Stromal cell of bone marrow (primary cell): ENCODE measurements at places on chromosomes 1 and 21.

DNA sequence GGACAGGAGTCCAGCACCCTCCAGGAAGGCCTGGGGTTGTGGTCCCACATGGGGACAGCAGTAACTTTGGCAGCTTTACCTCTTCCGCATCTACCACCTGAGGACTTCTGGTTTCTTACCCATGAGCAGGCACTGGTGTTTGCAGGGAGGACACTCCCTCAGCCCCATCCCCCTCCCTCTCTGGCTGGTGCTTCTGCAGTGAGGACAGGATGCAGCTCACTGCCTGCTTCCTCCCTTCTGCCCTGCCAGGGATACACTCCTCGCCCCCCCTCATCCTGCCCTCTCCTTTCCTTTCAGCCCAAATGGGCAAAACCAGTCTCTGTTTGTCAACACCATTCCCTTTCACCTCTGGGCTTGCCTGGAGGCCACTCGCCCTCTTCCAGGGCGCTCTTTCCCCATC lies 62.4 kb downstream of the KIRREL1 start:
- no peak for DNase-seq

DNA sequence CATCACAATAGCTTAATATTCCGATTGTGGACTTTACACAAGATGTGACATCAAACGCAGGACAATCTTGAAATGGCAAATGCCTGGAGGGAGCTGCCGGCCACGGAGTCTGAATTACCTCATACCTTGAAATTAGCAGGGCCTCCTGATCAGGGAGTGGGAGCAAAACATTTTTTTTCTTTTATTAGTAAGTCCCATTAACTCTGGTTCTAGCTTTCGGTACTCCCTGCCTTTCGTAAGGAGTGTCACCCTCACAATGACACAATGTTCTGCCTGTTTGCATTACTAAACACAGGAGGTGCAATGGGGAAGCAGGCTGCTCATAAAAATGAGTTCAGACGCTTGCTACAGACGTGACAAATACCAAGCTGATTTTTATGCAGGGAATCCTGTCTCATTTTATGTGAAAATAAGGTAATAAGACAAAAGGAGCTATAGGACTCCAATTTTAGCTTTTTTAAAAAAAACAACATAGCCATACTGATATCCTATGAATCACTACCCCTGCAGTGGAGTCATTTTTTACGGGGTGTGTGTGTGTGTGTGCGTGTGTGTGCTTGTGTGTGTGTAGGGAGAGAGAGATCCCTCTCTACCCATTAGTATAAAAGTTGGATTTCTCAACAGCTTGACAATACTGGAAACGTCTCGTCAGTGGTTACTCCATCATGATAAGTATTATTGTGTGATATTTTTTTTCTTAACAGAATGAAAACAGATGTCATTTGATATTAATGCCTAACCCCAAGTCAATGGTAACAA lies 205.1 kb upstream of the RUNX1 start:
- peak; percentile 87 for DNase-seq

GRCh38 chr1:243416495-243416894 lies 160.7 kb downstream of the SDCCAG8 start:
- DNase-seq, result no peak

GRCh38 chr1:75438355-75438754 lies 172.6 kb downstream of the SLC44A5 start:
- DNase-seq, result no peak

DNA sequence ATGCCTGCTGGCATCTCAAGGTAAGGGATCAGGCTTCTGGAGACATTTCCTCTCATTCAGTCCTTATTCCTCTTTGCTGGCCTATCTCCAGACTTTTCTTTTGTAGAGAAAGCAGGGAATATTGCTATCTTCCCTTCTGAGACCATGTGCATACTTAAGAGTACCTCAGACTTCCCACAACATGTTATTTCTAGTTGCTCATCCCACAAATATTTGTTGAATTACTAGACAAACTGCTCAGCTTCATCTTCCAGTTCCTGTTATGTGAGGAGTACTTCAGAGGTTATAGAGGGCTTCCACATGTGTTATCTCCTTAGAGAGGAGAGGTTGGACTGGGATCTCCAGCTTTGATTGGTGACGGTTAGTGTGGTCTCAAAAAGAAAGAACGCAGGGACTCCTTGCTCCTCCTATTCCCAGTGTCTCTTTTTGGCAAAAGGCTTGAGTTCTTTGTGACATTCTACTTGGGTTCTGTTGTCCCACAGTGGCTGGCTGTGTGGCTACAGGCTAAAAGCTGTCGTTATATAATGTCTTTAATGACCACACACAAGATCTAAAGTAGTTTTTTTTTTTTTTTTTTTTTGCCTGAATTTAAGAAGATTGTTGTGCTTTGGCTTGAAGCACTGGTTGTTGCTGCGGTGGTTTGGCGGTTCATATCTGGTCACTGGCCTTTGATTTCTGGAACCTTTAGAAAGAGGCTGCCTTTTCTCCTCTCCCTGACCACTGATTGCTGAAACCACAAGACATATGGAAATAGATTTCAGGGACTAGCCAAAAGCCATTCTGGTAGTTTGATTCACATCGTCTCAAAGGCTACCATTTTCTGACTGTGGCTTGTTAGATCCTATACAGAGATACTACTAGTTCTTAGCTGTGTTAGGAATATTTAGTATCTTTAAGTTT lies 78.7 kb downstream of the FGGY start:
- DNase-seq, result peak; percentile 94

- DNase-seq, result no peak
Measured at GRCh38 chr1:108892356-108893140, 15.8 kb downstream of the GPSM2 start.

GRCh38 chr1:51316113-51316845 lies 14.1 kb downstream of the TTC39A start:
- DNase-seq, result no peak

DNA sequence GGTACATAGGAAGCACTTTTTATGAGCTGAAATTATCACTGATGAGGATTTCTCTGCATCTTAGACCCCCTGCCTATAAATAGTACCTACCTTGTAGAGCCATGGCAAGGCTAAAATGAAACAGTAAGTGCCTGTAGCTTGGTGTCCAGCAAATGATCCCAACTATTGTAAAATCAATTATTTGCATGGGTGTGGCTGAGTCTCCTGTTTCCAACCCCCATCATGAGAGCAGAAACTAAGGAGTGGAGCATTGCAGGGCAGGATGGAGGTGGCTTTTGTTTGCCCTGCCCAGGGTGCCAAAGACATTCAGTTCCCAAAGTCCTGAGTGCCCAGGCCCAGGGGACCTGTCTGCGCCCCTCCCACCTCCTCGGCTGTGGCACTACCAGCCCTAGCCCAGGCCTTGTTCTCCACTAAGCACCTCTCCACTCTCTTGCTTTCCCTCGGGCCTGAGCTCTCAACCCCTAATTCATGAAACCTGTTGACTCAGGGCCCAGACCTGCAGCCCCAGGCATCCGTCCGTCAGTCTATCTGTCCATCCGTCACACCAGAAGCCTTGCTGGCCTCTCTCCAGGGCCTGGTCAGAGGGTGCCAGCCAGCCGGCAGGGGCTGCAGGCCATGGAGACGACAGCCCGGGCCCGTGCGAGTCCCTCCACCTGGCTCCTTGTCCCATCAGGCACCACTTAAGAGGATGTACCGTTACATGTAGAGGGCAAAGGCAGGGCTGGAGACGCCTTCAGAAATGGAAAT lies 39.6 kb downstream of the PAX7 start:
- no peak for DNase-seq

GRCh38 chr1:86061551-86061990 lies 95.0 kb downstream of the COL24A1 start:
- peak; percentile 58 for DNase-seq

GRCh38 chr1:104380003-104380402 lies 630.3 kb downstream of the AMY1C start:
- DNase-seq, result no peak

DNA sequence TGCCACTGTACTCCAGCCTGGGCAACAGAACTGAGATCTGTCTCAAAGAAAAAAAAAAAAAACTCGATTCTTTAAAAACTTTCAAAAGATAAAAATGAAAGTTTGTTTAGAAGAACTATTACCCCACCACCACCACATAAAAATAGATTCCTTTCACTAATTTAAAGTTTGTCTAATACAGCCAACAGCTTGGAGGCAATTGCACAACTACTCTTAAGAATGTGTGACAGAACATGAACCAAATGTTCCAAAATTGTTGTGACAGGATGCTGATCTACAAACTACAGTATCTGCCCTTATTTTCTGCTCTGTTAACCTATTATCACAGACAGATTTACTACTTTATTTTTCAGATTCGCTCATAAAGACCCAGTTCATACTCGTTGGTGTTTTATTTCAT lies 5.5 kb upstream of the TGFBR3 start:
- no peak for DNase-seq

DNA sequence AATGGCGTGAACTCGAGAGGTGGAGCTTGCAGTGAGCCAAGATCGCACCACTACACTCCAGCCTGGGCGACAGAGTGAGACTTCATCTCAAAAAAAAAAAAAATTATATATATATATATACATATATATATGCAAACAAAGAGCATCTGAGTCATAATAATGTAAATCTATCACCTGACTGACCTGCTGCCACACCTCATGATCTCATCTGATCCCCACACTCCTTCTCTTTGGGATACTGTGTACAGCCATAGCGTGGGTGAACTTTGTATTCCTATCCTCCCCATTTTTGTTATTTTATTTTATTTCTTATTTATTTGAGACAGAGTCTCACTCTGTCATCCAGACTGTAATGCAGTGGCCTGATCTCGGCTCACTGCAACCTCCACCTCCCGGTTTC lies 2.6 kb upstream of the HDAC1 start:
- no peak for DNase-seq
